ENCODE measurements at places on chromosomes 7 and 10. TPM values are rescaled to one million over a fixed set of nuclear protein-coding genes. Genes with fewer than 3 reads are reported as not detected.

Gene RBP3
- polyA plus RNA-seq, result not detected

Gene CD36
- 60.3 TPM for polyA plus RNA-seq

Gene OR2A42
- 0.06 TPM for polyA plus RNA-seq

Gene OR6B1
- polyA plus RNA-seq, result not detected

Gene SPDYE1
- polyA plus RNA-seq, result not detected

Gene ZNF488
- 0.02 TPM for polyA plus RNA-seq

Gene PLPP4
- polyA plus RNA-seq, result not detected

Gene FAM25C
- polyA plus RNA-seq, result not detected

Gene ENTPD7
- polyA plus RNA-seq, result 0.62 TPM

Gene MAGI2
- 1.4 TPM for polyA plus RNA-seq

DNA sequence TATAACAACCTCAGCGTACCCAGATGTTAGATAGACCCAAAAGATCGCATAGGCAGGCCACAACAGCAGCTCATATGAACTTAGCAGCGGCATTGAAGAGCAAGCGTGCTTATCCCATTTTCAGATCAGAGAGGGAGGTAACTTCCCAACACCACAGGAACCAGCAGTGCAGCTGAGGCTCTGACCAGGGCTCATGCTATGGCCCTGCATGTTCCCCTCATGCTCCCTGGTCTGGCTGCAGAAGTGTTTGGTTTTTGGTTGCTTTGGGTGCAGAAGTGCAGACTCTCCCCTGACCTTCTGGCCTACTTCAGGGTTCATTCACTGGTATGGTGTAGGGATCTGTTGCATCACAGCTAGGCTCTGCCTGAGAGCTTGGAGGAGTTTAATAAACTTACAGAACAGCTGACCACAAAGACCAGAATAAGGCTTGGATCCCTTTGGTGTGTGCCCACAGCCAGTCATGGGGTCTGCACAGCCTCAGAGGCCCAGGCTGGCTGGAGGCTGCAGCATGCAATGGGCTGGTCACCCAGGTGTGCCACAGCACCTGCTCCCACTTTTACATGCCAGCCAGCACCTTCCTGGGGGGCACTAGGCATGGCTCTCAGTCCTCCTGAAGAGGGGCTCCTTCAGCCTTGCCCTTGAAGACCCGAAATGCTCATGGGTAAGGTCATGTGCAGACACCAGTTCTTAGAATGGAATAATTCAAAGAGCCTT lies 9.1 kb upstream of the CXCL12 start:
- no peaks in the 10 kb centered on the region for H3K27me3 ChIP-seq
- H3K36me3 ChIP-seq, result no peaks in the 10 kb centered on the region
- H3K4me3 ChIP-seq, result no peak overlapping the region

DNA sequence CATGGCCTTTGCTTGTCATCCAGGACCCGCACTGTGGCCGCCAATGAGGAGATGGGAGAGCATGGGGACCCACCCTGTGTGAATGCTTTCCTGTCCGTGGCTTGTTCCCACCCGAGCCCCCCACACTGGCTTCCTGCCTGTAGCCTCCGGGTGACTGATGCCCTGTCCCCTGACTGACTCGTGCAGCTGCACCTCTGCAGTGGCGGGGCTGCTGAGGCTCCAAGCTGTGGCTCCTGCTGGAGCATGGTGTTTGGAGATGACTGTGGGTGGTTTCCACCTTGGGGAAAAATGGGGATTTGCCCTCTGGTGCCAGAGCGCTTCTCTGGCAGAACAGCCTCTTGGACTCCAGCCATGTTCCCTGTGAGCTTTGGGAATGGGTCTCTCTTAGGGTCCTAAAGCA lies 2.1 kb downstream of the CAMK1D start:
- peak; percentile 80 for DNase-seq
- no peaks in the 10 kb centered on the region for H3K27me3 ChIP-seq
- H3K36me3 ChIP-seq, result no peaks in the 10 kb centered on the region
- H3K4me3 ChIP-seq, result no peak overlapping the region
- H3K4me1 ChIP-seq, result peaks cover 42% of the 10 kb centered on the region

DNA sequence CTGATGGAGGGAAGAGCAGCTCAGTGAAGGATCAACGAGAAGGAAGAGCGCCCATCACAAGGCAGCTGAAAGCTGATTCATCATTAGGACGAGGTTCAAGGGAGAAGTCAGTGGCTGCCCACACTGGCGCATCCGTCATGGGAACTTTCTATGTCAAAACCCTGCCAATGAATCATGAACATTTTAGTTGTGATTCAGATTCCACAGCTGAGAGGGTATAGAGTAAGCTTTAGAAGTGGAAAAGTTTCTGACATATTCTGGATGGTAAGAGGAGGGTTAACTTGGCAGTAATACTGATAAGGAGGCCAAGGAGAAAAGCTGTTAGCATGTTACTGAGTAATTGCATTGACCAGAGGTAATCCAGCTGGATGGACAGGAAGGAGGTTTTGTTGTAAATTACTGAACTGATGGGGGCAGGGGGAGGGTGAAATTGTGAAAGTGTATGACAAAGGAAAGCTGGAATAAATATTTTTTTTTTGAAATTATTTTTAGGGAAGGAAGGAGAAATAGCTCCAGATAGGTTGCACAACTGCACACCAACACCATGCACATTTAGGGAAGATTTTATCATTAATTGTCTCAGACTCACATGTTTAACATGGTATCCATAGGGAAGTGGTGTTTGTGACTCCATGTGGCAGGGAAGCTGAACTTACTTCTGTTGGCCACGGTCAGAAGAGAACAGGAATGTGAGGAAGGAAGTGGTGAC lies 78.3 kb upstream of the NRP1 start:
- no peaks in the 10 kb centered on the region for H3K36me3 ChIP-seq
- H3K27me3 ChIP-seq, result no peaks in the 10 kb centered on the region
- H3K4me3 ChIP-seq, result no peak overlapping the region
- no peak overlapping the region for H3K27ac ChIP-seq

GRCh38 chr10:125027871-125028869 lies 86.2 kb downstream of the ZRANB1 start:
- no peaks in the 10 kb centered on the region for H3K27me3 ChIP-seq
- no peak overlapping the region for H3K4me3 ChIP-seq
- H3K27ac ChIP-seq, result no peak overlapping the region
- peaks cover 17% of the 10 kb centered on the region for H3K36me3 ChIP-seq

DNA sequence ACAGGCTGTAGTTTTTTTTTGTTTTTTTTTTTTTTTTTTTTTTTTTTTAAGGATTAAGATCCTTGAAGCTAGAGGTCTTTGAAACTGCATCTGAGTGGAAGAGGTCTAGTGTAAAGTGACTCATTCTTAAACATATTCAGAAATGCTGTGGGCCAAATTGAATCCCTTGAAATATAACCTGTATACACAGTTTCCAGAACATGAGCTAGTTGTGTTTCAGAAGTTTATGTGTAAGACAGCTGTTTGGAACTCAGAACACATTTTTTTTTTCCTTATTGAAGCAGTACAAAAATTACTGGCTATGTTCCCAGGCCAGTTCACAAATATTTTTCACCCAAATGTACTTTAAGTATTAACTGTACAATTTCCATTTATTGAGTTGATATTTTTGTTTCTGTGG lies 67.9 kb downstream of the PPP1R9A start:
- H3K4me1 ChIP-seq, result no peaks in the 10 kb centered on the region
- H3K27me3 ChIP-seq, result no peaks in the 10 kb centered on the region
- H3K27ac ChIP-seq, result no peak overlapping the region
- no peak for DNase-seq
- no peaks in the 10 kb centered on the region for H3K36me3 ChIP-seq

DNA sequence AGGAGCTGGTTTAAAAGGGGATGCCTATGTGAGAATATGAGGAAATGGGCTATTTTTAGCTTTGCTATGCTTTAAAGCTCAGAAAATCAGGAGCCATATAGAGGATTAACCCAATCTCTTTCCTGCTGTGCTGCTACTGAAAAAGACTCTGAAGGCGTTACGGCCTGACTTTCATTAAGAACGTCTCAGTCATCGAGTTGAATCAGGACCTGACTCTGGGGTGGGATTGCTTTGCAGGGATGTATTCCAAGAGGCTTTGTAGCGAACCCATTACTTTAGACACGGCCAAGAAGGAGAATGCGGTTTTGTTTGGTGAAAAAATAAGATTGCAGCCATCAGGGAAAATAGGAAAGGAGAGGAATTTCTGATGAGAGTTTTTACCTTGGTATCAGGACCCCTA lies 426.9 kb downstream of the CCSER2 start:
- H3K27ac ChIP-seq, result no peak overlapping the region
- no peaks in the 10 kb centered on the region for H3K27me3 ChIP-seq
- no peaks in the 10 kb centered on the region for H3K4me1 ChIP-seq
- no peaks in the 10 kb centered on the region for H3K36me3 ChIP-seq
- H3K4me3 ChIP-seq, result no peak overlapping the region

- peaks cover 22% of the 10 kb centered on the region for H3K36me3 ChIP-seq
- peak overlapping the region; percentile 51 for H3K4me3 ChIP-seq
- peak overlapping the region; percentile 95 for H3K27ac ChIP-seq
Observed at GRCh38 chr7:12211711-12212485, 804 bp downstream of the TMEM106B start.

DNA sequence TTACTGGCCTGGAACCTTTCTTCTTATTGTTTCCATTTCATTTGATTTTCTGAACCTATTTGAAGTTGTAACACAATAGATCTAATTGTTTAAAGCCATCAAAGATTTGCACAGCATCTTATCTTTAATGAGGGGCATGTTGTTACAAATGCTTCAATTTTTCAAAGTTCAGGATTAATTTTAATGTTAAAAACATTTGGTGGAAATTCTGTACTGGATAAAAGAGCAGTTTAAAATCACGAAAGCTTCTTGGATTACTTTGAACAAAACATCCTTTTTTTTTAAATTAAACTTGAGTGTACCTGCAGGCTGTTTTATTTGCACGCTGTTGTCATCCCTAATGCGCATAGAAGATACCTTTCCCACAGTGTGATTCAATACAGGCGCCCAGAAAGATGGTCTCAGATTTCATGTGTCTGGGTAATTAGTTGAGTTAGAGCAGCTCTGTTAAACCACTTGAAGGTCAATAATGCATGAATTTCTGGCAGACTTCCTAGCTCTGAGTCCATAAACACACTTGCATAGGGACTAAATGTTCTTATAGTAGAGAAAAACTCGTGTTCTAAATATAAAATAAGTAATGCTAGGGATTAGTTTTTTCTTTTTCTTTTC lies 29.3 kb upstream of the DDX50 start:
- no peaks in the 10 kb centered on the region for H3K36me3 ChIP-seq
- H3K27ac ChIP-seq, result no peak overlapping the region
- H3K4me1 ChIP-seq, result no peaks in the 10 kb centered on the region
- H3K4me3 ChIP-seq, result no peak overlapping the region

DNA sequence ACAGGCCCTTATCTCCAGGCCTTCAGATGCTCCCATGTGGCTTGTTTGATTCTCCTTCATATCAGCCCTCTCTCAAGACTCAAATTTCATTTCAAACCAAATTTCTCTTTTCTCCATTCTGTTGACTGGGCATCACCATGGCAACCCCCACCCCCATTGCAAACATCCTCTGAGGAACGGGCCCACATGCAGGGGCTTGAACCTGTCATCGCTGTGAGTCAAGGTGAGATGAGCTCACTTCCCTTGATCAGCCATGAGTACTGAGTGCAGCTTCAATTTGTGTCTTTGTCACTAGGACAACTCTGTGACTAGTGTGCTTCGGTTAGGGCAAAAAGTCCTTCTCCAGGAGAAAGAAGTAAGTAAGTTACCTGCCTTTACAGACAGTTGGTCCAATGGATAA lies 41.9 kb downstream of the CALML3 start:
- H3K4me1 ChIP-seq, result no peaks in the 10 kb centered on the region
- no peaks in the 10 kb centered on the region for H3K36me3 ChIP-seq
- no peak for DNase-seq
- H3K27ac ChIP-seq, result no peak overlapping the region

DNA sequence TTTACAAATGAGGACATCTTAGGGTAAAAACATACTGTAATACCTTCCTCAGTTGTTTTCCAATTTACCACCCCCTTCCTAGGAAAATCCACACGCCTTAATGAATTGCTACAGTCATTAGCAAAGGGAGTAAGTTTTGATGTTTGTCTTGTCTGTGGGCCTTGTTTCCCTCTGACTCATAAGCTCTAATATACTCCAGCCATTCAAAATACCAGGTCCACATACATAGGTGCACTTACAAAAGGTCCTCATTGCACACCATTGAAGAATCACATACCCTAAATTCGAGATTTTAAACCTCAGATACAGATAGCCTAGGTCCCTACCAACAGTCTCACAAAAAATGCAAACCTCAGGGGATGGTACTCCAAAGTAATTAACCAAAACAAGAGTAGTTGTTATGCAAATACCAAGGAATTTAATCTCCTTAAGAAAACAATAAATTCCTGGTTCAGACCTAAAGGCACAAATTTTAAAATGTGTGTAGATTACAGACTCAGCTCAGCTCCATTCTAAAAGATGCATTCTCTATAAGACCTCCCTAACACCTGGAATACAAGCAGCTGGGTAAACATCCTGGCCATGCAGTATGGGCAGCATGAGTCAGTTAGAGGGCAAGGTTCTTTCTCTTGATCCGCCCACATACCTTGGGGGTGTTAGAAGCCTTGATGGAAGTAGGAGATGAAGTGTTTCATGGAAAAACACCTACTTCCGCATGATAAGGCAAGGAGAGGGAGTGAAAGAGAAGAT lies 3.0 kb upstream of the LIPK start:
- H3K27me3 ChIP-seq, result no peaks in the 10 kb centered on the region
- H3K4me1 ChIP-seq, result no peaks in the 10 kb centered on the region
- H3K4me3 ChIP-seq, result no peak overlapping the region
- H3K27ac ChIP-seq, result no peak overlapping the region
- DNase-seq, result no peak
- H3K36me3 ChIP-seq, result no peaks in the 10 kb centered on the region

- no peak overlapping the region for H3K27ac ChIP-seq
- H3K4me3 ChIP-seq, result no peak overlapping the region
- no peaks in the 10 kb centered on the region for H3K4me1 ChIP-seq
- H3K27me3 ChIP-seq, result no peaks in the 10 kb centered on the region
- DNase-seq, result no peak
Observed at GRCh38 chr7:129394982-129395914, 39.0 kb upstream of the STRIP2 start.

GRCh38 chr10:88383276-88383675 lies 199.8 kb downstream of the RNLS start:
- no peak overlapping the region for H3K4me3 ChIP-seq
- H3K27me3 ChIP-seq, result no peaks in the 10 kb centered on the region
- no peak overlapping the region for H3K27ac ChIP-seq

GRCh38 chr7:115812794-115813193 lies 217.8 kb downstream of the TFEC start:
- no peak overlapping the region for H3K4me3 ChIP-seq
- H3K27me3 ChIP-seq, result no peaks in the 10 kb centered on the region
- DNase-seq, result no peak
- H3K36me3 ChIP-seq, result no peaks in the 10 kb centered on the region
- no peak overlapping the region for H3K27ac ChIP-seq

DNA sequence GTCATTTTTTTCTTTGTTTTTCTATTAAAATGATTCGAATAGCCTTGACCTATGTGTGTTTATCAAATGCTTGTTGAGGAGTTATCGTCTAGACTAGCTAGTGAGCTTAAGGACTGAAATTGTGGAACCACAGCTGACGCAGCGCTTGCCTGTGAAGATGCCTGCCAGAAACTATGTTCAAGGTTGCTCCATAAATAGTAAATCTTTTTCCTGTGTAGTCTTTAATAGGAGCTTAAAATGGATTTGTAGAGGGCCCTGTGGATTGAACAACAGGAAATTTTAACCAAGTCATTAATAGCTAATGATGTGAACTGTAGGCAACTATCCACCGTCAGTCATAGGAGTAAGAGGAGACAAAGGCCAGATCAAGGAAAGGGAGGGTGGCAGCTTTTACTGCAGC lies 145.1 kb downstream of the GNAI1 start:
- no peaks in the 10 kb centered on the region for H3K36me3 ChIP-seq
- H3K27me3 ChIP-seq, result no peaks in the 10 kb centered on the region
- DNase-seq, result no peak
- H3K27ac ChIP-seq, result peak overlapping the region; percentile 3
- H3K4me3 ChIP-seq, result no peak overlapping the region
